ENCODE measurements at places on chromosomes 2 and 18.

- no peak for DNase-seq
Observed at GRCh38 chr2:126244937-126245336, 411.0 kb upstream of the GYPC start.

DNA sequence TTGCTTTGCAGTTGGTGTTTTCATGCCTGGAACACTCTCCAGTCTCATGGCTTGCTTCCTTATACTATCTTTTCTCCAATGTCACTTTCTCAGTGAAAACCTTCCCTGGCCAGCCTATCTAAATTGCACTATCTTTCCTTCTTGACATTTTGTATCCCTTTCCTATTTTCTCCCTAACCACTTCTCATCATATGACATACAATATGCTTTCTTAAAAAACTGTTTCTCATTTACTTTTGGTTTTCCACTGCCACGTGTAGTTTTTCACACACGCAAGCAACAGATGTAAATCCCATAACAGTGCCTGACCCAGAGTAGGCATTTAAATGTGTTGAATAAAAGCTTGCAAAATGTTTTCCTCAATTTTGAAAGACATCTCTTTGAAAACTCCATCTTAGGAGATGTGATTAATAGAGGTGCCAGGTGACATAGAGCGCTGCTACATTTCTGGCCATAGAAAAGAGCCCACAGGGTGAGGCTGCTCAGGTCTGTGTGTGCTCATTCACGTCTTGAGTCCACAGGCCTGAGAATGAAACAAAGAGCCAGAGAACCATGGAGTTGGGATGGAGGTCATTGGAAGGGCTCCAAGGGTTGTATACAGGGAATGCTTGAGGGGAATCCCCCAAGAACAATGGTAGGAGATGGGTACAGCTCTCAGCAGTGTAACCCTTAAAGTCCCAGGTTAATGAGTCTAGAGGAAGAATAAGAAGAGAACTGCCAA, 12.7 kb downstream of the ZNF24 start:
- no peak for DNase-seq

- DNase-seq: no peak
Observed at GRCh38 chr2:20484034-20484617, 37.3 kb downstream of the RHOB start.

DNA sequence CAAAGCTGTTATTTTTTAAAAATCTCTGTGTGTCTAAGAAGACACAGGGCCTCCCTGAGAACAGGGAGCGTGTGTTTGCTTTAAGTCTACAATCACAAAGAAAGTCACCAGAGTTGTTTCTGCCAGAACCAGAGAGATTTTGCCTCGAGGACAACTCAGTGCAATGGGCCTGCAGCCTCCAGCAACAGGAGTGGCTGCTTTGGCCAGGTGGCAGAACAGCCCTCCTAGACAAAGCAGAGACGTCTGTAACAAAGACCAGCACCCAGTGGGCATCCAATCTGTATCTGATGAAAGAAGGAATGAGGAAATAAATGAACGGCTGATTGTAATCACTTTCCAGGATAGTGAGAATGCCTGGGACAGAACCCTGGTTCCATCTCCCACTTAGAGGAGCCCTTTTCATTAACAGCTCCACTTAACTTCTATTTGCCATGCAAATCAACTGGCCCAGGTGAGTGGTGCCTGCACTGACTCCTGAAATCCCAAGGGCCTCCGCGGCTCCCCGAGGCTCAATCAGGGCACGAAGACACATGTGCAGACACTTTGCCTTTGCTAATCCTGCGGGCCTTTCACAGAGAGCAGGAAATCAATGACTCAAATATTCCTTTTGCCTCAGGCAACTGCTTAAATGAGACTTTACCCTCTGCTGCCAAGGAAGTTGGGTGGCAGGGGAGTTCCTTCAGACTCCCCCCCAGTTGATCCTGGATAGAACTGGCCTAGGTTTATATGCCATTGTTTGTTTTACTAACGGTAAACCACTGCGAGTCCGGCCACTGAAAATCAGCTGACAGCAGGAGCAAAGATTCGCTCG, 146.5 kb downstream of the CABLES1 start:
- peak; percentile 72 for DNase-seq

GRCh38 chr2:5495586-5495985, 196.6 kb upstream of the SOX11 start:
- DNase-seq: no peak

DNA sequence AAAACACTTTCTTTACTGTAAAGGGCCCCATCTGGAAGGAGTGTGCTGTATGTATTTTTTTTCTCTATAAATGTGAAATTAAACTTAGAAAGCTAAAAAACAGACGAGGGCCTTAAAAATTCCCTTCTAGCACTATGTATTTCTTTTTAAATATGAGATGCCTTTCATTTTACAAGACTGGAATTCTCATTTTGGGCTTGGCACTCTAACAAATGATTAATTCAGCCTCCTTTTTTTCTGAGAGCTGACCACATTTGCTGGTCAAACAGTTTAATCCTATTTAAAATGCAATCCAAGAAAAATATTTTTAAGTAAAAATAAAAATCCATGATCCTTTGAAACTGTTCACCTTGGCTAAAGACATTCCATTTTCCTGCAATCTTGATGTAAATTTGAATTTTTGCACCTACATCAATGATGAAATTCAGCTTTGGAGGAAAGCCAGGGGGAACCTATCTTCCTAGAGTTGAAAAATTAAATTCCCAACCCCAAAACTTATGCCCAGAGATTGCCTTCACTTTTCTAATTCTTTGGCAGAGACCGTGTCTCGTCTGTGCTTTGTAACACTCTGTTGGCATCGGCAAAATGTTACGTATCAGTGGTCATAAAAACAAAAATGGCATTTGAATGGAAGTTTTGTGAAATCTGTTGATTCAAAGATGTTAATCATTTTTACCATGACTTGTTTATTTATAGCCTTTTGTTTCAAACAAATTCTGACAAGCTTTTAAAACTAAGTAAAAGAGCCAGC, 284.5 kb downstream of the ZNF521 start:
- DNase-seq: no peak

DNA sequence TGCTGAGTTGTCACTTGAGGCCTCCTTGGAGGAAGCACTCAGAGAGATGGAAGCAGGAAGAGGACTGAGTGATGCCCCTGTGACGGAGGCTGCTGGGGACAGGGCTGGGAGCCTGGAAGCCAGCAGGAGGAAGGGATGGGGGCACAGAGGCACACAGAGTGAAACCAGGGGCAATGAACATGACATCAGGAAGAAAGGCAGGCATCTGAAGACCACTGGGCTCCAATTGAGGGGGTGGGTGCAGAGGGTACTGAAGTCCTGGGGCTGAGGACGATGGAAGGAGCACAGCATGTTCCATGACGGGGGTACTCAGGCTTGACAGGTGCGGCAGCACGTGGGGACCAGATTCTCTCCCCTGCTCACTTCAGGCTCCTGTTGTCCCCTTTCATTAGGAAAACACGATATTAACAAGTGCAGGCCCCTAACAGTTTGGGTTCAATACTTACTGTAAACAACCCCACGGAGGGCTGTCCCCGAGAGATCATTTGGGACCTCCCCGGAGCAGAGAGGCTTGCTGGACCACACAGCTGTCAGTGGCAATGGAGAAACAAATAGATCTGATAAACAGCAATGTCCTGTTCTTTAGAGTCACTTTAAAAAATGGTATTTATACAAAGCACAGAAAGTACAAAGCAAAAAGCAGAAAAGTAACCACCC, 8.7 kb downstream of the INPP5D start:
- DNase-seq: no peak

DNA sequence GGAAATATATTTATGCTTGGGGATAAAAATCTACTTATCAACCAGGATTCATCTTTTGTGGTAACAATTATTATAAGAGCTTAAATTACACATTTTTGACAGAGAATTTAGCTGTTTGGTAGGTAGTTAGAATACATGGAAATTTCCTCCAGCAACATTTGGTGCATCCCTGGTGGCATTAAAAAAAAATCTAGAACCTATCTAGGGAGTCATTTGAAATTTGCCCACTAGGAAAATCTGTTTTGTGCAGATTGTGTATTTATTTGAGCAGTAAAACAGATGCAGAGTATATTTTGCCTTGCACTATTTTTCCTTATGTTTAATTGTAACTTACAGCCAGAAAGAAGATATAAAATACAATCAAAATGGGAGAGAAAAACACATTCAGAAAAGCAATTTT, 208.4 kb upstream of the LRP1B start:
- DNase-seq: no peak

GRCh38 chr2:42673989-42674579, 89.9 kb downstream of the OXER1 start:
- no peak for DNase-seq

DNA sequence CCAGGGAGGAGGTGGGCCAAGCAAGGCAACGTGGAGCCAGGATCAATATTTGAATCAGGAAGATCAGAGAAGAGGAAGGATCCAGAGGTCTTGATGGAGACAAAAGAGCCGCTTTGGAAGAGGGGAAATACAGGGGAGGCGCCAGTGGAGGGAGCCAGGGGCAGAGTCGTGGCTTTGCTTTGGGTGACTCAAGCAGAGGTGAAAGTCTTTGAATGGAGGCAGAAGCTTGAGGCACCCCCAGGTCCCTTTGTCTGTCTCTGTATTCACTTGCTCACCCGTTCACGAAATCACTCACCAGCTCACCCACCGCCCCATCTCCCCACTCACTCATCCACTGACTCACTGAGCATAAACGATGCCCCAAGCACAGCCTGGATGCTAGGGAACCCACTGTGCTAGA, 134.1 kb downstream of the ACOXL start:
- no peak for DNase-seq

- no peak for DNase-seq
Observed at GRCh38 chr18:55319459-55320193, 268.4 kb downstream of the TCF4 start.

- peak; percentile 27 for DNase-seq
Observed at GRCh38 chr2:219433666-219434467, 776 bp upstream of the SPEG start.

GRCh38 chr2:8993196-8993901, 10.1 kb downstream of the MBOAT2 start:
- DNase-seq: no peak

DNA sequence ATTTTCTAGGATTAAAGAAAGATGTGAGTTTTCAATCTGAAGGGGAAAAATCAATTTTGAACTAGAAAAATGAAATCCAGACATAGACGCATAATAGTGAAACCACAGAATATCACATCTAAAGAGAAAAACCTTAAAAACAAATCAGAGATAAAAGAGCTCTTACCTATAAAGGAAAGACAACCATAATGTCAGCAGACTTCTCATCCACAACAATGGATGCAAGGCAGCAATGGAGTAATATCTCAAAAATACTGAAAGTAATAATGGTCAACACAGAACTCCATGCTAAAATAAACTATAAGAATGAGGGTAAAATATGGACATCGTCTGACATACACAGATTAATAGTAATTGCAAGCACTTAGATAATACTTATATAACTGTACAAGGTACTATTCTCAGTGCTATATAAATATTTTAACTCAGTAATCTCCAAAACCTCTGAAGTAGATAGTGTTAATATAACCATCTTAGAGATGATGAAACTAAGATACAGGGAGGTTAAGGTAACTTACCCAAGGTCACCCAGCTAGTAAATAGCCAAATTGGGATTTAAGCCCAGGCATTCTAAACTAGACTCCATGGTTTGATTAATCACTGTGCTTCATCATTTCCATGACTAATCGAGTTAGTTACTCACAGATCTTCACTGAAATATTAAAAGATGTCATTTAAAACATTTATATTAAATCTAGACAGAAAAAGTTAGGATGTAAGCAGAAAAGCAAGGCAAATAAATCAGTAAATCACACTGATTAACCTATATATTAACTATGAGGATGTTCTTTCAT, 89.4 kb upstream of the SPTBN1 start:
- DNase-seq: no peak

DNA sequence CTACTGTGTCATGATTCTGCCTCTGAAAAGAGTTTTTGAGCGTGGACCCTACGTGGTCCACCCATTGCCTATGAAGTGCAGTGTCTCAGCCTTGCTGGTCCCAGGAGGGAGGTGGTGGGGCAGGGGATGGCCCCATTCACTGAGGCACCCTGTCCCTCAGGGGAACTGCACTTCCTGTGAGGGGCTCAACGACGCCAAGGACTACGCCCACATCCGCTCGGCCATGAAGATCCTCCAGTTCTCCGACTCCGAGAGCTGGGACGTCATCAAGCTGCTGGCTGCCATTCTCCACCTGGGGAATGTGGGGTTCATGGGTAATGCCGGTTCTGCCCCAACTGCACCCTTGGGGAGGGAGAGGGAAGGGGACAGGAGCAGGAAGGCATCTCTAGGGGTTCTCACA, 42.5 kb downstream of the MYO7B start:
- DNase-seq: no peak

GRCh38 chr2:63073994-63074393, 23.4 kb downstream of the OTX1 start:
- no peak for DNase-seq

GRCh38 chr18:8806798-8807487, 101.6 kb downstream of the MTCL1 start:
- DNase-seq: no peak

- DNase-seq: no peak
Observed at GRCh38 chr2:97926946-97927345, 68.8 kb downstream of the TMEM131 start.

DNA sequence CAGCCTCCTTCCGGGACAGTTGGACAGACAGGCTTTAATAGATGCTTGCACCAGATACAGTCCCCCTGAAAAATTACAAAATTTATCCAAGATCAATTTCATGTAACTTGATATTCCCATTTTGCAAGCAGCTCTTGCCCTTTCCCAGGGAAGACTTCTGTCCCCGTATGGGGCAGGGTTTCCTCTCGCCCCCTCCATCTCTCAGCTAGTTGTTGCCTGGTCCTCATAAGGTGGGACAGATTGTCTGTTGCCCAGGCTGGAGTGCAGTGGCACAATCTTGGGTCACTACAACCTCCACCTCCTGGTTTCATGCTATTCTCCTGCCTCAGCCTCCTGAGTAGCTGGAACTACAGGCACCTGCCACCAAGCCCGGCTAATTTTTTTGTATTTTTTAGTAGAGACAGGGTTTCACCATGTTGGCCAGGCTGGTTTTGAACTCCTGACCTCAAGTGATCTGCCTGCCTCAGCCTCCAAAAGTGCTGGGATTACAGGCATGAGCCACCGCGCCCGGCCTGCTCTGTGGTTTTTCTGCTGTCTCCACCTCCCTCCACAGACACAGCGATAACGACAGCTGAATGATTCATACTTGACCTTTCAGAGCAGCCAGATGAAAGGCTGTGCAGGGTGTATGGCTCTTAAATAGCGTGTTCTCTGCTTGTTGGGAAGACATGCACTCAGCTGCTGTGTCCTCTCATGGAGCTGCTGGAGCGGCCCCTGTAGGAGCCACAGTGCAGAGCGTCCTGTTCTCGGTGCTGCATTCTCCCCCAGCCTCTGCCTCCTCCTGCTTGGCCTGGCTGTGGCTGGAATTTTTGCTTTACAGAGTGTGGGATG, 61.4 kb downstream of the TTC39C start:
- DNase-seq: no peak

GRCh38 chr18:60200558-60200957, 172.0 kb downstream of the MC4R start:
- DNase-seq: no peak

DNA sequence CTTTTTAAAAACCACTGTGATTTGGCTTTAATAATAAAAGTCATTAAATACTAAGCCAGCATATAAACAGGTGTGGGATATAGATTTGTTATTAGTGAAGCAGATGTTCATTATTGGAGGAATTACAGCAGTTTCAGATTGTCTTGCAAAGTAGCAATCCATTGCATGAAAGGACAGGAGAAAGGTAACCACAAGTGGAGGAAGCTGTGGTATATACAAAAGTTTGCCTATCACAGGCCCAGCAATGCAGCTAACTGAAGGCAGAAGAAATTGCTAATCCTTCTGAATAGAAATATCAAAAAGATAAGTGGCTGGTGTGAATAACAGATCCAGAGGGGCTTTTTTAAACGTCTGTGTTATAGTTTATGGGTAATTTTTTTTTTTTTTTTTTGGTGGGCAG, 199.4 kb downstream of the ZNF385B start:
- DNase-seq: no peak

- no peak for DNase-seq
Observed at GRCh38 chr2:96130483-96130882, 7.8 kb downstream of the ASTL start.
